Peyer's patch (tissue), 4 donors: ENCODE measurements at places on chromosomes 7 and 10.
A peak's percentile ranks its signal among the peaks of the same experiment; 100 is the strongest.

DNA sequence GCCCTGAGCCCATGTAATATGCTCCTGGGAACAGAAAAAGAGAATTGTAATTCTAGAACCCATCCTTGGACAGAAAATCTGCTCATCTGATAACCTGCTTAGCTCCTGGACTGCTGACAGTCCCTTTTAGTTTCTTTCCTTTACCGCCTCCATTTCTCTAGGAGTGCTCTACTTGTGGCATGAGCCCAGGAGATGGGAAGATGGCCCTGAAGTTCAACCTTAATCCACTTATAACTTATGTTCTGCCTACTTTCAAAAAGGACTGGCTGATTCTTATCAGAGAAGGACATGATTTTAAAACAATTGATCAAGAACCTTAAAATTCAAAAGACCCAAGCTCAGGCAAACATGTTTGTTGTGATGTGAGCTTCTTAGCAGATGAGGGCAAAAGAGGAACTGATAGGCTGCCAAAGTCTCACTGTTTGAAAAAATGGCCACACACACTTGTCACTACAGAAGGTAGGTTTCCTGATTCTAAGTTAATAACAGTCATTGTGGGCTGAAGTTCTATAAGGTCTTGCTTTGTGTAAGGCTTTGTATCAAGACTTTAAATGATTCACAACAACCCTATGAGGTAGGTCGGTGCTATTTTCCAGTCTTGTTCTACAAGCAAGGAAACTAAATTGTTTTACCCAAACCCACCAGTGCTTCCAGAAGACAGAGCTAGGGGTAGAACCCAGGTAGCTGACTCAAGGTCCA is 94.3 kb upstream of the AFAP1L2 start:
- H3K4me1 ChIP-seq: no peaks in the 10 kb centered on the region
- no peaks in the 10 kb centered on the region for H3K36me3 ChIP-seq
- H3K27me3 ChIP-seq: no peaks in the 10 kb centered on the region
- no peak for DNase-seq

DNA sequence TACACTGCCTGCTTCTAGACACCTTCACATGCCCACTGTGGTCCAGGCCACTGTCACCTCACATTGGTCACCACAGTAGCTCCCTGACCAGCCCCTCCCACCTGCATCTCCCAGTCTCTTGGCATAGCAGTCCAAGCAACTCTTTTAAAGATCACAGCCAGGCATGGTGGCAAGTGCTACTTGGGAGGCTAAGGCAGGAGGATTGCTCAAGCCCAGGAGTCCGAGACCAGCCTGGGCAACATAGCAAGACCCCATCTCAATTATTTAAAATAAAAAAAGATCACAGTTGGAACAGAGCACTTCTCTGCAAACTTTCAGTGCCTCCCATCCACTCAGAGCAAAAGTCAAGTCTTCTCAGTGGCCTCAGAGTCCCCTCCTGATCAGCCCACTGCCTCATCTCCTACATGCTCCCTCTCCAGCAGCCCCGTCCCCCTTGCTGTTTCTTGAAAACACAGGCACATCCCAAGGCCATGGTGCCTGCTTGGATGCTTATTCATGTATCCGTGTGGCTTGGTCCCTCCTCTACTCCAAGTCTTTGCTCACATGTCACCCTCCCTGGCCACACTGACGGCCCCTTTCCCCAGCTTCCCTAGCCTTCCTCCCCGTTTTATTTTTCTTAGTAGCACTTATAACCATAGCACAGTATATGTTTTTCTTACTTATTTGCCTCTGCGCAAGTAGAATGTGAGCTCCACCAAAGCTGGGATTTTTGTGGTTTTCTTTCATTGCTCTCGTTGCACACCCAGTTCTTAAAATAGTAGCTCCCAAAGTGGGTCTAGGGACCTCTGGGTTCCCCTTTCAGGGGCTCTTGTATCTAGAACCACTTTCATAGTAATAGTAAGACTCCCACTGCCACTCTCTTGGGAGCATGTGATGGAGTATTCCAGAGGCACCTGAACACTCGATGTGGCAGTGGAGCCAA is 19.5 kb downstream of the TSPAN15 start:
- peak overlapping the region; percentile 20 for H3K27ac ChIP-seq
- H3K27me3 ChIP-seq: no peaks in the 10 kb centered on the region
- no peak for DNase-seq
- H3K4me3 ChIP-seq: no peak overlapping the region

DNA sequence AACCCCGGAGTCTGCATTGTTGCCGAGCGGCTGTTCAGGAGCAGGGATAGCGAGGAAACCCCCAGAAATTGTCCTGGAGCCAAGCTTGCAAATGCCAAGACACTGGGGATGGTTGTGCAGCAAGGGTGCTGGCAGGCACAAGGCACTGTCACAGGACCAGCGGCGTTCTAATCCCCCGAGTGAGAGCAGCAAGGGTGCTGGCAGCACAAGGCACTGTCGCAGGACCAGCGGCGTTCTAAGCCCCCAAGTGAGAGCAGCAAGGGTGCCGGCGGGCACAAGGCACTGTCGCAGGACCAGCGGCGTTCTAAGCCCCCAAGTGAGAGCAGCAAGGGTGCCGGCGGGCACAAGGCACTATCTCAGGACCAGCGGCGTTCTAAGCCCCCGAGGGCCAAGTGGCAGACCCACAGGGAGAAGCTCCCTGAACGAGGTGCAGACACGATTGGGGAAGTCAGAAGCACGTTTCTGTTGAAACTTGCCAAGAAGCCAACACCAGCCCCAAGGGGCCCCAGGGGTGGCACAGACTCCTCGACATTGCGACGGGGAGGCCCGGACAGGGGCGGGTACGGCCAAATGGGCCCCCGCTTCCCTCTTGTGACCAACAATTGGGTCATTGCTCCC is 40.4 kb upstream of the INPP5A start:
- no peak for DNase-seq
- H3K4me1 ChIP-seq: no peaks in the 10 kb centered on the region
- H3K27ac ChIP-seq: no peak overlapping the region
- H3K4me3 ChIP-seq: no peak overlapping the region

DNA sequence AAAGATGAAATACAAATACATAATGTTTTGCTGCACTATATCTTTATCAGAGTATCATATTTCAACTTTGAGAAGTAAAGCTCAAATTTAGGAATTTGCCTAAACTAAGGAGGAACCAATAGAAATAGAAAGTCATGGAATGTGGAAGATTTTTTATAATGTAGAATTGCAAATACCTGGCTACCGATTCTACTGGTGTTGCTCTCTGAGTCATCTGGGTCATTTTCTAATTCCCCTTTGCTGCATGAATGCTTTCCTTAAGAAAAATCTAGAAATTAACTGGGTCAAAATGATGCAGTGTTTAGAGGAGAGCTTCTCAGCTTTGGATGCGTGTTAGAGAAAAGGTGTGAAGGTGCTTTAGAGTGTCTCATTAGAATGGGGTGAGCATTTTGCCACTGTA is 568.9 kb upstream of the ANKRD30A start:
- no peak overlapping the region for H3K27ac ChIP-seq
- no peaks in the 10 kb centered on the region for H3K36me3 ChIP-seq
- no peak overlapping the region for H3K4me3 ChIP-seq
- no peaks in the 10 kb centered on the region for H3K27me3 ChIP-seq

GRCh38 chr10:75508239-75508813 is 76.9 kb downstream of the LRMDA start:
- no peak overlapping the region for H3K27ac ChIP-seq
- no peak for DNase-seq
- no peaks in the 10 kb centered on the region for H3K27me3 ChIP-seq
- no peaks in the 10 kb centered on the region for H3K4me1 ChIP-seq

- H3K36me3 ChIP-seq: no peaks in the 10 kb centered on the region
- no peaks in the 10 kb centered on the region for H3K27me3 ChIP-seq
- no peak overlapping the region for H3K27ac ChIP-seq
- DNase-seq: no peak
- no peaks in the 10 kb centered on the region for H3K4me1 ChIP-seq
- no peak overlapping the region for H3K4me3 ChIP-seq
These were observed 45.2 kb upstream of the EXOC4 start for GRCh38 chr7:133207687-133208086.

GRCh38 chr10:113041324-113041723 is 91.3 kb downstream of the TCF7L2 start:
- no peaks in the 10 kb centered on the region for H3K27me3 ChIP-seq
- H3K27ac ChIP-seq: no peak overlapping the region
- DNase-seq: no peak
- H3K4me1 ChIP-seq: no peaks in the 10 kb centered on the region
- H3K4me3 ChIP-seq: no peak overlapping the region

GRCh38 chr10:82572744-82573143 is 697.8 kb downstream of the NRG3 start:
- no peak overlapping the region for H3K27ac ChIP-seq
- H3K27me3 ChIP-seq: no peaks in the 10 kb centered on the region
- H3K4me3 ChIP-seq: no peak overlapping the region
- DNase-seq: no peak

- no peak overlapping the region for H3K4me3 ChIP-seq
- no peak overlapping the region for H3K27ac ChIP-seq
- no peak for DNase-seq
- no peaks in the 10 kb centered on the region for H3K4me1 ChIP-seq
- H3K36me3 ChIP-seq: no peaks in the 10 kb centered on the region
These were observed 326.0 kb downstream of the CRPPA start for GRCh38 chr7:16095171-16095950.
